ENCODE measurements at places on chromosomes 11 and 22.
A peak's percentile ranks its signal among the peaks of the same experiment; 100 is the strongest.

GRCh38 chr22:27800250-27801201 is 1.0 kb downstream of the MN1 start:
- DNase-seq = peak; percentile 64

DNA sequence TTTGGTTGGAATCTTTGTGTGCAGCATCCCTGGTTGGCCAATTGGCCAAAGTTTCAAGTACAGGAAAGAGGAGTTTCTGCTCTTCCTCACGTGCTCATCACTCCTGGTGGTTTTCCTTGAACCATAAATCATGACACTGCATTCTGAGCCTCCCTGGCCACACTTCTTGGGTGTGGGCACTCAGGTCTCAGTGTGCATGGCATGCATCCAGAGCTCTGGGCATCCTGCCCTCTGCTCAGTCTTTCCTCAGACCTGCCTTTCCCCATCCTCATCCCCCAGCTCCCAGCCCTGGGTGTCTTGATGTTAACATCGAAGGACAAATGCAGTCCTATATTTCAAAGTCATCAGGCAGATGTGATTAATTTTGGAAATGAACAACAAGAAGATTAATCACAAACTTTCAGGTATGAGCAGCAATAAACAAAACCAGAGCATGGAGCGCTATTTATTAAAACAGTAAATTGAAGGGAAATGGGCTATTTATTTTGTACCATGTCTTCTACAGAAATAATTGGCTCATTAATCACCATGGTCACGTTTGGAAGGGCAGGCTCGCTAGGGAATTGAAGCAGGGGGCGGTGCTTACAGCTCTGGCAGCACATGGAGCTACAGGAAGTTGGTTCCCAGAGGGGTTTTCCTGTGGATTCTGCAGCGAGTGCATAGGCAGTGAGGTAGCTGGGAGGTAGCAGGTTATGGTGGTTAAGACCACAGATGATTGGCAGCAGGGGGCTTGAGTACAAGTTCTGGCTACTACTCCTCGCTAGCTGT is 89.6 kb downstream of the CSNK2A3 start:
- peak; percentile 14 for DNase-seq

DNA sequence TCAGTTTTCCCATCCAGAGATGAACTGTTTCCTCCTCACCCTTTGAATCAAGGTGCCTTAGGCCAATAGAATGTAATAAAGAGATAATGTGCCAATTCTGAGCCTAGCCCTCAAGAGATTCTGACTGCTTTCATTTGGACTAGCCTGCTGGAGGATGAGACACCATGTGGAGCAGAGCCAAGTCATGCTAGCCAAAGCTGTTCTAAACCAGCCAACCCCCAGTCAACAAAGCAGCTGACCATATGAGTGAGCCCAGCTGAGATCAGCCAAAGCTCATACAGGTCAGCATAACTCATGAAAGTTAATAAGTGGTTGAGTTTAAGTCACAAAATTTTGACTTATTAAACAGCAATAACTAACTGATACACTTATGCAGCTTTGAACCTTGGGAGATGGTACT is 66.7 kb upstream of the DBX1 start:
- DNase-seq = peak; percentile 32

DNA sequence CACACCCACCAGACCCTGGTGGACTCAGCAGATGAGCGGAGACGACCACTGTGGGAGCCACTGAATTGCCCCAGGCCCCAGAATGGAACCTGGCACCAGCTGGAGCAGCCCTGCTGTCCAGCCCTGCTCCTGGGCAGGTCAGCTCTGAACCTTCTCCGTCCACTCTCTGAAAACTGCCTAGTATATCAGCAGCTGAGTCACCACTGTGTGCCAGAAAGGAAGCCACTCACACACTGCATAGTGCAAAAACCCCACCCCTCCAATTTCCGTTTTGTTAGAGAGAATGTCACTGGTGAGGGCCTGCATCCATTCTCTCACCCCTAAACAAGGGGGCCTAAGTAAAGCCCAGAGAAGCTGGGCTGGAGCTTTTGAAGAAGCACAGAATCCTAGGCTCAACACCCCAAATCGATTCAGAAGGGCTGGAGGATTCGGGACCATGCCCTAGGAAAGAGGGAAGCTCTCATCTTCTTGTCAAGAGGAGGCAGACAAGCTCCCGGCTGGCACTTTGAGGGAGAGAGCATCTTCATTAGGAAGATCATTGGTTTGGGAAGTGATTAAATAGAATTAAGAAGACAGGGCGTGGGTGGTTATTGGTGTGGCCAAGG is 44.5 kb downstream of the GALNT18 start:
- DNase-seq = peak; percentile 4

DNA sequence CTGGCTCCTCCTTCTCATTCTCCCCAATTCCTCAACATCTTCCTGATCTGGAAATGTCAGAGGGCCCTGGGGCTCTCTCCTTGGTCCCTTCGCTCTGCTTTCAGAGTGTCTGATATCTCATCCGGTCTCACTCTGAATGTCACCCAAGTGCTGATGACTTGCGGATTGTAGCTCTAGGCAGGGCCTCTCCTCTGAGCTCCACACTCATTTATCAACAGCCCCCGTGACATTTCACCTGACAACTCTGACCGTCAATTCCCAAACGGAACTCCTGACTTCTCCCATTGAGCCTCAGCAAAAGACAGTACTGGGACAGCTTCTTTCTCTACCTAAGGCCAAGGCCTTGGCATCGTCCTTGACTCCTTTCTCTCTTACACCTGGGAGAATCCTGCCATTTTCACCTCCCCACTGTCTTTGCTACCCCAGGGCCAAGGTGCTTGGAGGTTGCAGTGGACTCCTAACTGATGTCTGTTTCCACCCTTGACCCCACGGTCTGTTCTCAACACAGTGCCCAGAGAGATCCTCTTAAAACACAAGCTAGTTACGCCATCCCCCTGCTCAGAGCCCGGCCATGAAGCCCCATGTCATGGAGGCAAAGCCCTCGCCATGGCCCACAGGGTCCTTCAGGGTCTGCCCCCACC is 57.5 kb upstream of the THY1 start:
- no peak for DNase-seq

GRCh38 chr11:46445192-46445919 is 53.8 kb upstream of the CHRM4 start:
- no peak for DNase-seq

DNA sequence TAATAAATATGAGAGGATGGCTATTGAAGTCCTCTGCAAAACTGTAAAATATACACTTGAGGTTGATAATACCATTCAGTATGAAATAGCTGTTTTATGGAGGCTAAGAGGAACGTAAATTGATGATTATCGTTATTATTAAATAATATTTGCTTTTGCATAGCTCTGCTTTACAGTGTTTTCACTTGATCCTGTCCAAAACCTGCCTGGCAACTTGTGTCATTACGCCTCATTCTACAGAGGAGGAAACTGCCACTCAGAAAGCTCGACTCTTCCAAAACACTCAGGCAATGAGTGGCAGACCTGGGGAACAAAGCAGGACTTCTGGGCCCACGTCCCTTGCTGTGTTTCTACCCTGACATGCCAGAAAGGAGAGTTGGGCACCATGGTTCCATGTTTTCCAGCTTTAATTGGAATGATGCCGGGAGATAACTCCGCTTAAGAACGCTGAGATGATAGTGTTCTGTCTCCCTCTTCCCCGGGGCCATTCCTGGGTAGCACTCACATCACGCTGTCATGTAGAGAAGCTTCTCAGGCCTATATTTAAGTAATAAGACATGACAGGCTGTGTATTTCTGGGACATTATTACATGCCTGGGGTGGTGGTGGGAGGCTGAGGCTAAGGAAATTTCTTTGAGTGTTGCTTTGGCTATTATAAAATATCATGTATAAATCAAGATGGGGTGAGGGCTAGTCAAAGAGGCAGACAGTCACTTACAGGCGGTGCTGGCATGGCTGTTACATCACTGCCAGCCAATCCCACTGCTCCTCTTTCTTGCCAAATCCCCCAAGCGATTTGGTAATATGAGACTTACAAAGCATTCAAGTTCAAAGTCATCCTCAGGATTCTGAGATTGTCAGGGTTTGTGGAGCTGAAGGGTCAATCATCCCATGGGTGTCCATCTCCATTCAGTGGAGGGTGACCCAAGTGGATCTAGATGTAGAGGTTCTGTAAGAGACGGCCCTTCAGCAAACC is 501.7 kb downstream of the INSC start:
- DNase-seq = no peak

GRCh38 chr11:123725995-123726655 is 15.3 kb downstream of the ZNF202 start:
- DNase-seq = no peak

GRCh38 chr11:1682225-1682905 is 14.6 kb upstream of the KRTAP5-6 start:
- DNase-seq = no peak

DNA sequence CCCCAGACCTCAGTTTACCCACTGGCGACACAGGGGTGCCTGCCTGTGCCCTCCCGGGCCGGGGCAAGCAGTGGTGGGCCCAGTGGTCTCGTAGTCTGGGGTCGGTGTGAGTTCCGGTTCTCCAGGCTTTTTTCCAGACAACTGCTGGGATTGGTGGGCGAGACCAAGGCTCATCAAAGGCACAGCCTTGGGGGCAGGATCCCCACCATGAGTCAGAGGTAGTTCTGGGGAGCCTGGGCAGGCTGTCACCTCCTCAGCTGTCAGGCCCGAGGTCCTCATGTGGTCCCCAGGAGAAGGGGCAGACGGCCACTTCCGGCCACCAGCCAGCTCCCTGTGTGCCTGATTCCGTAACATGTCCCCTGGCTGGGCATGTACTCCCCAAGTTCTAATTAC is 827 bp upstream of the MUC2 start:
- no peak for DNase-seq

DNA sequence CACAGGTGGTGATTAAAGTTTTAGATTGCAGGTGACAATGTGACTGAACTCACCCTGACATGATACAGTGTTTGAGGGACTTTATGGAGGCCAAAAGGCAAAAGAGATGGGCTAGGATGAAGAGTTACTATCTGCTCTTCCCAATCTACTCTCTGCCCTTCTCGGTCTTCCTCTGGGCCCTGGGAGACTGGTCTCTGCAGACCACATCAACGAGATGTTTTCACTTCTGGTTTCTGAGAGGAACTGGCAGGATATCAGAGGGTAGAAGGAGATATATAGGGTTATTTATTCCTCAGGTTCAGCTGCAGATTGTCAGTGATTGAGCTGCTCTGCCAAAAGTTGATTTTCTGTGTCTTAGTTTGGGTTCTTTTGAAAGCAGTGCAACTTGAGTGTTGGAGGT is 32.4 kb upstream of the CD44 start:
- no peak for DNase-seq

- DNase-seq = no peak
These were observed 15.3 kb downstream of the C11orf54 start for GRCh38 chr11:93756748-93757147.

DNA sequence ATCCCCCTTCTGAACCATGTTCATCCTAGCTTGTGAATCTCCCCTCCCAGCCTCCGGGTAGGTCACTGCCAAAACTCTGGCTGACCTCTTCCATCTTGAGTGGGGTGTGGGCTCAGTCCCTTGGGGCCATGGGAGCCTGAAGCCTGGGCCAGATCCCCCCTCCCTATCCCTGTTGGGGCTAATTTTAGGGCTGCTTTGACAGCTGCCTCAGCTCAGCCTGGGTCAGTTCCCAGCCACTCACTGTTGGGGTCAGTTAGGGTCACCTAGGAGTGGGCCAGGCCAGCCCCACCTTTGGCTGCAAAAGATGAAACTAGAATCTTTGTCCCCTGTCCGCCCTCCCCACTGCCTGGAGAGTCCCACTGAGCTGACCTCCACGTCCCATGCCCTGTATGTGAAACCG is 29.8 kb upstream of the P2RY2 start:
- no peak for DNase-seq

GRCh38 chr22:32841175-32841574 is 39.7 kb downstream of the TIMP3 start:
- DNase-seq = no peak

DNA sequence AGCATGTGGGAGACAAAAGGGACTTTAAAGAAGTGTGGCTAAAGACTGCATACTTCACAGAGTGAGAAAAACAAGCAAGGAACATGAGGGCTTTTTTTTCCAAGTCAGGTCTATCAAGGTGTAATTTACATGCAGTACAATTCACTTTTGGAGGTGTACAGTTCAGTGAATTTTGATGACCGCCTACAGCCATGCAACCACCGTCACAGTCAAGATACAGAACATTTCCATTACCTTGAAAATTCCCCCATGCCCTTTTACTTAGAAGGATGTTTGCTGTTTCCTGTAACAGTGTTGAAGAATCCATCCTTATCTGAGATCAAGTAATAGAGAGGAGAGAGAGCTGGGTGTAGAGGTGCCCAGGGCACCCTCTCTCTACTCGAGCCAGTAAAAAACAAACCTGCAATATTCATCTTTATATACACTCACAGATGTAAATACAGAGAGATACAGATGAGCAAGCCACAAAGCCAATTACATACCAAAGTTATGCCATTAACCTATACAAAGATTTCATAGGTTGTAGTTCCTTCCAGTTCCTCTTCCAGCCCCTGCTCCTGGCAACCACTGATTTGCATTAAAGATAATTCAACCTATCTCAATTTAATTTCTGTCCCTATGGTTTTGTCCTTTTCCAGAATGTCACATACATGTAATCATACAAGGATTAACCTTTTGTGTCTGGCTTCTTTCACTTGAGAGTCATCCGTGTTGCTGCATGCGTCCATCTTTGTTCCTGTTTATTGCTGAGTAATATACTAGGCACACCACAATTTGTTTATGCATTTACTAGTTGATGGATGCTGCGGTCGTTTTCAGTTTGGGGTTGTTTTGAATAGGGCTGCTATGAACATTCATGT is 35.0 kb upstream of the RASD2 start:
- DNase-seq = no peak

- no peak for DNase-seq
These were observed 2.6 kb upstream of the INSC start for GRCh38 chr11:15112131-15112541.

DNA sequence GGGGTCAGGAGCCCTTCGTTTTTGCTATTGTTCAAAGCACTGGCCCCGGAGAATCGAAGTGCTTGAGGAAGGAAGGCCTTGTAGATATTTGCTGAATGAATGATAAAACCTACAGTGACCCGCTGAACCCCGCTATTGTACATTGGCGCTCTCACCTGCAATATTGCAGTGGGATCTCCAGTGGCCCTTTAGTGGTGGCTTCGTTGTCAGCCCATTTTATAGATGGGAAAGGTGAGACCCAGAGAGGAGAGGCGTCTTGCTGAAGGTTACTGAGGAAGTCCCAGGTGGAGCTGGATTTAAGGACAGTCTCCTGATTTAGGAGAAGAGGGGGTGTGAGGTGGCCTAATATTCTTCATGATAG is 1.2 kb downstream of the CDC42EP2 start:
- no peak for DNase-seq

- DNase-seq = no peak
These were observed 106.1 kb downstream of the CTTN start for GRCh38 chr11:70504246-70505020.

DNA sequence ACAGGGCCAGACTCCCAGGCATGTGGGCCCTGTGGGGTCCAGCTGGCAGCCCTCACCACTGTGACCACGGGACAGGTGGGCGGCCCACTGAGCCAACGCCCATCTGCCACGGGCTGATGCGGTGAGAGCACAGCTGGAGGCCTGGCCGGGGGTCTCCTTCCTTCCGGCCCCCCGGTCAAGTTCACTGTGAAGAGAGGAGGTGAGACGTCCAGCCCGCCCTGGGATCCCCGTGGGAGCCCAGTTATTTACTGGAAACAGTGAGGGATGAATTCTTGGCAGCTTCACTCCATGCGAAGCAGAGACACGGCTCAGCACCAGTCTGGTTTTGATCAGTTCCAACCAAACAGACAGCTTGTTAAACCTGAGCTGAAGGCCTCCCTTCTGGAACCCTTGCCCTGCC is 38.7 kb downstream of the WNT11 start:
- no peak for DNase-seq
